ENCODE measurements at places on chromosomes 1 and 21. TPM values are rescaled to one million over a fixed set of nuclear protein-coding genes. Genes with fewer than 3 reads are reported as not detected.

Gene STUM
- total RNA-seq, result not detected

Gene RPTN
- total RNA-seq, result not detected

GRCh38 chr1:60234776-60235175, 161.2 kb upstream of the C1orf87 start:
- no peak for DNase-seq

- DNase-seq, result no peak
These were observed 104.6 kb downstream of the ZSCAN20 start for GRCh38 chr1:33576821-33577599.

Gene INTS11
- total RNA-seq, result 156 TPM

All from CD8-positive, alpha-beta T cell (primary cell).